Activated CD4-positive, alpha-beta T cell treated with anti-CD3 and anti-CD28 coated beads for 36 hours (primary cell): ENCODE measurements at places on chromosomes 16 and 17. TPM values are rescaled to one million over a fixed set of nuclear protein-coding genes. Genes with fewer than 3 reads are reported as not detected.

GRCh38 chr16:75811020-75811634, 84.8 kb upstream of the CPHXL start:
- no peak for DNase-seq

GRCh38 chr16:12321311-12321842, 344.8 kb downstream of the SNX29 start:
- DNase-seq = no peak

- DNase-seq = peak; percentile 31
These were observed 540.3 kb downstream of the WWOX start for GRCh38 chr16:78639775-78640174.

- peak; percentile 27 for DNase-seq
These were observed 260.6 kb downstream of the CPPED1 start for GRCh38 chr16:12542818-12543699.

GRCh38 chr17:83125515-83126274, 46.3 kb downstream of the METRNL start:
- DNase-seq = peak; percentile 44

DNA sequence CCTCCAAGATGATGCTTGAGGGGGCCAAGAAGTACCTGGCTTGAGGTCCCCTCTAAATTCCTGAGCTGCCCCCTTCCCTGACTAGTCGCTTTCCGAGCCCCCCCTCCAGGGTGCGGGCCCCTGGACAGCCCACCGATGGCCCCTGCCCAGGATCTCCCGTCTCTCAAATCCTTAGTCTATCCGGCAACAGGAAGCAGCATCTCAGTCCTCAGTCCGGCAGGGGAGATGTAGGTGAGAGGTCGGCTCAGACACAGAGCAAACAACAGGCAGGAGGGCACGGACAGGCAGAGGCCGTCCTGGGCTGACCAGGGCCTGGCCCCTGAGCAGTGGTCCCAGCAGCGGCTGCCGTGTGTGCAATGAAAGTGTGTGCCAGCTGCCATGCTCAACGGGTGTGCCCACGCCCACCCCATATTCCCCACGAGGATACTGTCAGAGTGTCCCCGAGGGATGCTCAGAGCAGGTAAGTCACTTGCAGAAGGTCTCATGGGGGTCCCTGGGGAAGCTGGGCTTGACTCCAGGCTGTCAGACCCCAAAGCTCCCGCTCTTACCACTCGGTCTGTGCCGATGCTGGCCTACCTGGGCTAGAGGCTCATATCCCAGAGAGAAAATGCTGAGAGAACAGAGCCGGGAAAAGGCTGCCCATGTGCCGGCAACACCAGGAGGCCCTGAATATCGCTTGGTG, 7.2 kb downstream of the SLC43A2 start:
- DNase-seq = no peak

DNA sequence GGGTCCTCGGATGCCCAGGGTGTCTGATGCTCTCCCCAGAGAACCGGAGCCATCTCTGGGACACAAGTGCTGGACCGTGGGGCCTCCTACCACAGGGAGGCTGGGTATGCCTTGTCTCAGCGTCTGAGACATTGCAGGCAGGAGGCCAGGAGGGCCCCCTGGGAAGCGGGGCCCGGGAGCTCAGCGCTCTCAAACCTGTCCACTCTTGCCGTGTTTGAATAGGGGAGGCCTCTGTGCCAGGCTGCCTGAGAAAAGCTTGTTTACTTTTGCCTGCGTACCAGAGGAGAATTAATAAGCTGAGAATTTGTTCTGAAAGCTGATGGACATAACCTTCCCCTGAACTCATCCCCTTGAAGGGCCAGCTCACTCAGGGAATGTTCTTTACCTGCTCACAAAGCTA, 163.8 kb downstream of the NTN1 start:
- DNase-seq = no peak

DNA sequence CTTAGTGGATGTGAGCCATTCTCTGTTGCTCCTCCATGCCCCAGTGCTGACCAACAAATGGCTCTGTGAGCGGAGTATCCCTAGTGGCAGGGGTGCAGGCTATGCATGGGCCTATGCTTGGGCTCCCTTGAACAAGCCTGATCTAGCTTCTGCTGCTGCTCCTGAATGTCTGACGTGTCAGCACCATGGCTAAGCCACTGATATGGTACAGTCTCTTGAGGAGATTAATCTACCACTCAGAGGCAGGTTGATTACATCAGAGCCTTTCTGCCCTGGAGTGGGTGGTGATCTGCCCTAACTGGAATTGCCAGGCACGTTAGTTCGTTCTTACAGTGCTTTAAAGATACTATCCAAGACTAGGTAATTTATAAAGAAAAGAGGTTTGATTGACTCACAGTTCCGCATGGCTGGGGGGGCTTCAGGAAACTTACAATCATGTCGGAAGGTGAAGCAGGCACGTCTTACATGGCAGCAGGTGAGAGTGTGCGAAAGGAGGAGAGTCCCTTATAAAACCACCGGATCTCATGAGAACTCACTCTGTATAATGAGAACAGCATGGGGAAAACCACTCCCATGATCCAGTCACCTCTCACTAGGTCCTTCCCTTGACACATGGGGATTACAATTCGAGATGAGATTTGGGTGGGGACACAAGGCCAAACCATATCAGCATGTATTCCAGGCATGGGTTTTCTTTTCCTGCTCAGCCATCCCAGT, 41.5 kb upstream of the B4GALNT2 start:
- DNase-seq = no peak

DNA sequence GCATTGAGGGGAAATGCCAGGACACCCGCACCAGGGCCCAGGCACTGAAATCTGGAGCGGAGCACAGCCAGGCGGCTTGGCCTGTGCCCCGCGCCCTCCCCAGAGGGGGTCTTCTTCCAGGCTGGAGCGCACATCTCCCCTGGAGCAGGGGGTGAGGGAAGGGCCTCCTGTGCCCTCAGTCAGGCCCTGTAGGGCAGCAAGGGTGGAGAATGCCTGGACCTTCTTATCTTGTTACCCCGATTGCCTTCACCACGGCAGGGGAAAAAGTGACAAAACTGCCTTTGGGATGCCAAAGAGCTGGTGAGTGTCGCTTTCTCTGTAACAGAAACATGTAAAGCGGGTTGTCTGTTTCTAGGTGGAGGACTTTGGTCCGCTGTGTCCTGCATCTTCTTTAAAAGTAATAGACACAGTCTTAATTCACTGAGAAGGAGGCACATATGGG, 48.3 kb upstream of the BAHCC1 start:
- DNase-seq = no peak

DNA sequence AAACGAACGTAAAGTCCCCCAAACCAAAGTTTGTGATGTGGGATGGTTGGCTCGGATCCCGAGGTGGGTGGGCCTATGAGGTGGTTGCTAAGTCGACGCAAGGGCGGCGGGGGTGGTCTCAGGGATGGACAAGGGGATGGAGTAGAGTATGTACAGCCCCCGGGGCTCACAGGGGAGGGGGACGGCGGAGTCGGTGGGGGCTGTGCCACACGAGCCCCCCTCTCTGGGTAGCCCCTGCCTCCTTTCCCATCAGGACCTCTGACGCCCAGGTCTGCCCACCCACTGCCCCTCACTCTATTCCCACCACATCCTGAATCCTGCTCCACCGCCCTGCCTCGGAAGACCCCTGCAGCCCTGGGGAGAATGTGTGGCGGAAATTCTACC, 15.2 kb downstream of the IL34 start:
- no peak for DNase-seq

GRCh38 chr17:163514-164098, 17.8 kb downstream of the DOC2B start:
- no peak for DNase-seq

GRCh38 chr17:79355165-79355564, 255.7 kb downstream of the RBFOX3 start:
- no peak for DNase-seq

DNA sequence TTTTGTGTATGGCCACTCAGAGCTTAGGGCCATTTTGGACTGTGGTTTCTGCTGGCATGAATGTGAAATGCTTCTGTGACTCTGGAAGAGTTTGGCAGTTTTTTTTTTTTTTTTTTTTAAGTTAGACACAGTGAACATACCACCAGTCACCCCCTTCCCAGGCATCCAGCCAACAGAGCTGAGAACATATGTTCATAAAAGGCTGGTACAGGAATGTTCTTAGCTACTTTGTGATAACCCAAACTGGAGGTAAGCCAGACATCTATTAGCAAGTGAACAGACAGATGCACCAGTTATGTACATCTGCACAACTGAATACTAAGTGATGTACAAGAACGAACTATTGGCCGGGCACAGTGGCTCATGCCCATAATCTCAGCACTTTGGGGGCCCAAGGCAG, 92.7 kb downstream of the ABCC1 start:
- DNase-seq = no peak

DNA sequence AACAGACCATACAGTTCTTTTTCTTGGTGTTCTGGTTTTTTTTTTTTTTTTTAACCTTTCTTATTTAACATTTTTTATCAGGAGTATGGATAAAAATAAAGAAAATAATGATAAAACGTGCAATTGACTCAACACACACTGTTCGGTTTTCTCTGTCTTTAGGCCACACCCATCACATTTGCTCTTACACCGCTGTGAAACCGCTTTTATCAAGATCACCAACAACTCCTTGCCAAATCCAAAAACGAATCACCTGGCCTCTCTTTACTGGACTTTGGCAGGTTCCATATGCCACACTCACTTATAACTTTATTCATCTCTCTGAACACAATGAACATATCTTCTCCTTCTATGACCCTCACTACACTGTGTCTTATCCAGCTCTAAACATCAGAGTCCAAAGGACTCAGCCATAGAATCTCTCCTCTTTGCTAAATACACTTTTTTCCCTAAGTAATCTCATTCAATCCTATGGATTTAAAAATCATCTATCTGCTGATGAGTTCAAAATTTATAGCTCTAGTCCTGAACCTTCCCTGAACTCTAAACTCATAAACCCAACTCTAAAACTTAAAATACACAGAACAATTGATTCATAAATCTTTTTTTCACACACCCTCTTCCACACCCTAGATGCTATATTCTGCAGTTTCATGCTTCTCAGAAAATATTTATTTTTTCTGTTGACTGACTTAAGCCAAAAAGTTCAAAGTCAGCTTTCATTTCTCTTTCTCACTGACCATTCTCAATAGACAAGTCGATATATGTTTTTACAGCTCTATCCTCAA, 800.6 kb upstream of the SOX9 start:
- DNase-seq = no peak

GRCh38 chr16:9152649-9153501, 61.4 kb downstream of the HAPSTR1 start:
- no peak for DNase-seq

GRCh38 chr16:2210009-2210332, 692 bp downstream of the BRICD5 start:
- no peak for DNase-seq

DNA sequence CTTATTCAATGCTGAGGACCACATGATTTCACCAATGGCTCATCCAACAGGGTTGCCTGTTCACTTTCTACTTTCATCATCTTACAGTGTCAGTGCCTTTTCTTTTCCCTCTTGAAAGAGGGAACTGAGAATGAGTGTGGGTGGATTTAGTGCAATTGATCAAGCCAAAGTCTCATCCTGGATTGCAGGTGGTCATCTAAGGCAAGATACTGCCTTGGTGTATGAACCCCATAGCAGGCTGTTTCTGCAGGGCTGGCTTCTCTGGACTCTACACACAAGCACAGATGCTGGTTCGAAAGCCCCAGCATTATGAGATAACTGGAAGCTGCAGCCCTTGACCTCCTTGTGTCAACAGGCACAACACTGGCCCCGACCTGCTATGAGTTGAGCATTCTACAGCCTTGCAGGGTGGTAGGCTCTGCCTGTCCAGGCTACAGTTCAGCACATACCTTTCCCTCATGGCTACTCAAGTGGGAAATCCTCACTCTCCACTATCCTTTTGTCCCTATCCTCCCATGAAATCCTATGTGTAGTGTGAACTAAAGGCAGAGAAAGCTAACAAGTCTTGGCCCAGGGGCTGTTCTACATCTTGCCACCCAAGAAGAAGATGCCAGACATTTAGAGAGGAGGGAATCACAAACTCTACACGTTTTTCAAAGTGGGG, 358.7 kb downstream of the SLC39A11 start:
- DNase-seq = no peak

GRCh38 chr16:16960785-16961184, 510.0 kb downstream of the XYLT1 start:
- no peak for DNase-seq

GRCh38 chr17:73334771-73335513, 23.1 kb upstream of the CDC42EP4 start:
- peak; percentile 21 for DNase-seq

- DNase-seq = no peak
These were observed 13.4 kb downstream of the USP43 start for GRCh38 chr17:9658593-9659211.

DNA sequence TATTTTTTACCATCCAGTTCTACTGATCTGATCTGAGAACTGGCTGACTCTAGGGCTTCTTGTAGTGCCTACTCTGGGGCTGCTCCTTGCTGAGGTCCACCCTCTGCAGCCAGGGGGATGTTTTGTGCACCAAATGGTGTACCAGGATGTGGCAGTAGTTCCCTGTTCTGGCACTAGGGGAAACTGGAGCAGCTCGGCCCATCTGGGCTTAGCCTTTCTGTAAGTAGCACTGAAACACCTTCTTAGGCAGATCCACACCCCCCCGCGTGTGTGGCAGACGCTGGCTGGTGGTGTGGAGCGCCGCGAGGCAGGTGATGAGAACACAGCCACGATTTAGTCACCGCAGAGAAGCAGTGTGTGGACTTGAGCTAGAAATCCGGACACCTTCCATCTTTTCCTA, 17.0 kb downstream of the DUSP14 start:
- peak; percentile 55 for DNase-seq

GRCh38 chr16:19066988-19067348, 446 bp upstream of the COQ7 start:
- no peak for DNase-seq

- no peak for DNase-seq
These were observed 44.0 kb downstream of the UBN1 start for GRCh38 chr16:4891097-4891885.

The MPHOSPH6 gene
- total RNA-seq = 48.7 TPM

The HS3ST6 gene
- total RNA-seq = not detected

The SMG1 gene
- 82.2 TPM for total RNA-seq

The TIGD7 gene
- 2.9 TPM for total RNA-seq

The KRTAP4-5 gene
- total RNA-seq = not detected

The ATAD5 gene
- total RNA-seq = 33.1 TPM
